Mesothelial cell of epicardium (in vitro differentiated cells): ENCODE measurements at places on chromosomes 2 and 18.

DNA sequence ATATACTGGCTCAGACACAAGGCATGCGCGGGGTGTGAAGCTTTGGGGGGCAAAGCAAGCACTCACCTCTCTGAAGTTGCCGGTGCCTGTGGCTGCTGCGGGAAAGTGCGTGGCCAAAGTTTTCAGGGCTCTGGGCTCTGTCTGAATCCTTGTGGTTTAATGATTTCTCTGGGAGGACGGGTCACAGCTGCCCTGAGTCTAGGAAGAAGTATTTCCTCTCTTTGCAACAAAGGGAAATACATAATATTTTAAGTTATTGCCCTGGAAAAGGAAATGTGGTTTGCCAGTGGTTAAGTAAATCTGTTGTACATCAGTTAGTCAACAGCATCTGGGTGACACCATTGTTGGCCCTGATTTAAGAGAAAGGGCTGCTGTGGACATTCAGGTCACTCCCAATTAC is 56.7 kb upstream of the ZDBF2 start:
- DNase-seq = no peak

- DNase-seq = no peak
Observed at GRCh38 chr2:50707196-50707595, 324.7 kb downstream of the NRXN1 start.

GRCh38 chr2:218557941-218558340 is 10.2 kb downstream of the USP37 start:
- no peak for DNase-seq

GRCh38 chr2:99780276-99780675 is 290.5 kb upstream of the REV1 start:
- DNase-seq = no peak

- no peak for DNase-seq
Observed at GRCh38 chr2:157789256-157789655, 86.9 kb downstream of the ACVR1 start.

GRCh38 chr2:183614799-183615435 is 490.7 kb downstream of the NUP35 start:
- DNase-seq = no peak

- DNase-seq = no peak
Observed at GRCh38 chr2:50509852-50510251, 522.1 kb downstream of the NRXN1 start.

- DNase-seq = no peak
Observed at GRCh38 chr2:109498906-109499305, 114.9 kb downstream of the SEPTIN10 start.

GRCh38 chr18:67977067-67977616 is 460.6 kb upstream of the DSEL start:
- DNase-seq = no peak

DNA sequence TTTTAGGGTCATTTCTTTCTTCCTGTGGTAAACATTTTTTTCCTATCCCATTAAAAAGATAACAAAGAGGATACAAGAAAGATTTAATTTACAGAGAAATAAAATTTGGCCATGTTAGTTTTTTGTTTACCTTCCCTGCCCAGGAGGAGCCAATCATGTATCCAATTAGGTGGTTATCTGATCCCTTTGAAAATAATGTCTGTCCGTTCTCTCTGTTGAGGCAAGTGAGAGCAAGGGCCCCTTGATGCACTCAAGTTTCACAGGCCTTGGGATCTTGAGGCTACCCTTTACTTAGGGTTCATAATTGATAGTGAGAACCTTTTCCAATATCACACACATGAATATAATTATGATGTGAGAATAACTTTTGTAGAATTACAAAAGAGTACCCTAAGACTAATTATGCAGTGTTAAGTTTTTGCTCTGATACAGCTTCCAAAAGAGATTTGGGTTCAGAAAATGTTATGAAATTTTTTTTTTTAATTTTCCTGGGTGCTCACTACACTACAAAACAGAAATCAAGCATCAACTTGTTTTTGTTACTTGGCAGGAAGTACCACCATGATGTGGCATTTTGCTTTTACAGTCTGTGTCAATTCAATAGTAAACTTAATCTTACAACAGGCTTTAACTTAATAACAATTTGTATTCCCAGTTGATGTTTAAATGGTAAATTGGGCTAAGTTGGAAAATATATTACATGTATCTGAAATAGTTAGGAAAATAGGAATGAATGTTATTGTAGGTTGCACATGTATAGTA is 42.0 kb downstream of the AFTPH start:
- DNase-seq = no peak

GRCh38 chr18:31057051-31057450 is 14.5 kb upstream of the DSC3 start:
- DNase-seq = no peak

- no peak for DNase-seq
Observed at GRCh38 chr2:132465917-132466316, 49.3 kb downstream of the GPR39 start.

GRCh38 chr2:68387408-68388350 is 22.6 kb downstream of the PLEK start:
- no peak for DNase-seq

GRCh38 chr2:53515435-53516332 is 251.9 kb upstream of the CHAC2 start:
- no peak for DNase-seq

- no peak for DNase-seq
Observed at GRCh38 chr2:10141736-10142639, 19.4 kb downstream of the RRM2 start.

DNA sequence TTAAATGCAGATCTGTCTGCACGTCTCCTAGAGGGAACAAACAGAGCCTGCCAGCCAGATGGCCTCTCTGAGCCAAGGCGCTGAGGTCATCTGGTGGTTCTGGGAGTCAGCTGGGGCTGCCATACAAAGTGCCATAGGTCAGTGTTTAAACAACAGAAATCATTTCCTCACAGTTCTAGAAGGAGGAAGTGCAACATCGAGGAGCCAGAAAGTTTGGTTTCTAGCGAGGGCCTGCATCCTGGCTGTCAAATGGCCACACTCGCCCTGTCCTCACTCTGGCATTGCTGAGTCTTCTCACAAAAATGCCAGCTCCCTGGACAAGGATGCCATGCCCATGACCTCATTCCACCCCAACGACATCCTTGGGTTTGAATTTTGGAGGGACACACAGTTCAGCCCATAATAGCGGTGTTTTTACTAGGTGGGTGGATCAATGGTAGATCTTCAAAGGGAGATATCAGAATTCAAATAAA is 59.6 kb downstream of the MYT1L start:
- DNase-seq = no peak

DNA sequence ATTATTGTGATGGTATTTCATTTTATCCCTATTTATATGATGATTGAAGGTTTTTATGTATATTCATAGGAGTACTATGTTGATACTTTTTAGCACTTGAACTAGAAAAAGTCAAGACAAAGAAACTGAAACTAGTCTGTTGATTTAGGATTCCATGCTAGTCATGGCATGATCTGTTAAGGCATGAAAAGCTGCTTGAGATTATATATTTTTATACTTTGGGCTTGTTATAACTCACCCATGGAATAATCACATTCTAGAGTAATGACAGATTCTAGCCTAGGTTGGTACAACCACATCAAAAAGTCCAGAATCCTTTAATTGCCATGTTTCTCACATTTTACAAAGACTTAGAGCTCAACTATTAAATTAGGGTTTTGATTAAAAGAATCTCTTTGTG is 472.6 kb upstream of the CELF4 start:
- DNase-seq = no peak

GRCh38 chr2:95525294-95526035 is 40.9 kb upstream of the TRIM43B start:
- no peak for DNase-seq

GRCh38 chr2:179946346-179946745 is 60.8 kb downstream of the CWC22 start:
- no peak for DNase-seq

- no peak for DNase-seq
Observed at GRCh38 chr2:108870069-108870644, 83.6 kb downstream of the CCDC138 start.

DNA sequence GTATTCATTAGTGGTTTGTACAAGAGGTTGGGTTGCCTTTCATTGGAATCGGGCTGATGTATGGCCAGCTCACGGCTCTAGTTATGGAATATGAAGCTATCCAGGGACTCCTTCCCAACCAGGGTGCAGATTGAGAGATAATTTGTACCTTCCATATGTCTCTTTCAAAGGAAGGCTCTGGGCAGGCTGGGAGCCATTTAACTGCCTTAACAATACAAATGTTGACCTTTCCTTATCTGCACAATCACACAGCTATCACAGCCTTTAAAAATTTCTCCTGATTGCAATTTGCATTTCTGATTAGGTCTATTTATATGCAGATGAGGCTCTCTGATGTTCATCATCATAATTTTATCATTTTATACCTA is 58.7 kb downstream of the MYO3B start:
- no peak for DNase-seq

- no peak for DNase-seq
Observed at GRCh38 chr2:190272457-190272842, 47.2 kb downstream of the HIBCH start.

- DNase-seq = no peak
Observed at GRCh38 chr2:177432703-177433102, 40.1 kb downstream of the AGPS start.

DNA sequence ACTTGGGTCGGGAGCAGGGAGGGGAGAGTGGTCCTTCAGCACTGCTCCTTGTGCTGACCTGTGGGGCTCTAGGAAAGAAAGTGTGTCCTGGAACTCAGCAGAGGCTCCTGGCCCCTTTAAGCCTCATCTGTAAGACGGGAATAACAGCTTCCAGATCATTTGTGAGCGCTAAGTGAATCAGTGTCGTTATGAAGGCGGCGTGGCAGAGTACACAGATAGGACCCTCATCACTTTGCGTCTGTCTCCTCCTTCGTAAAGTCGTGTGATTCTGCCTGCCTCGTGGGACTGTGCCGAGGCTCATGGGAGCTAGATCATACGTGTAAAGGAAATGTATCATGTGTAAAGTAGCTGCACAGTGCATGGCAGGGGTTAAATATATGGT is 18.6 kb downstream of the COLEC11 start:
- DNase-seq = no peak

DNA sequence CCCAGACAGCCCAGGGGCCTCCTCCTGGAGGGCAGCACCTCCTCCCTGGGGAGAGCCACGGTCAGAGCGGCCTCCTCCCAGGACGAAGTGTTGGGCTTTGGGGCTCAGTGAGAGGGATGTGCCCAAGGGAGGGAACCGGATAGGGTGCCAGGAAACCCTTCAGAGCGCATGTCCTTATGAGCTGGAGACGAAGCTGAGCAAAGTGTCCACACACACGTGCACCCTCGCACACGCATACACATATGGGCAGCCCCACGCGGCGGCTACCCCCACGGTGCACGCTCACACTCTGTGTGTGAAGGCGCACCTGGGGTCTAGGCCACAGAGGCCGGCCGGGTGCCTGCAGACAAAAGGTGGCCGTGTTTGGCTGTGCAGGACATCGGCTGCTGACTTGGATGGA is 106.1 kb upstream of the HDAC4 start:
- no peak for DNase-seq

DNA sequence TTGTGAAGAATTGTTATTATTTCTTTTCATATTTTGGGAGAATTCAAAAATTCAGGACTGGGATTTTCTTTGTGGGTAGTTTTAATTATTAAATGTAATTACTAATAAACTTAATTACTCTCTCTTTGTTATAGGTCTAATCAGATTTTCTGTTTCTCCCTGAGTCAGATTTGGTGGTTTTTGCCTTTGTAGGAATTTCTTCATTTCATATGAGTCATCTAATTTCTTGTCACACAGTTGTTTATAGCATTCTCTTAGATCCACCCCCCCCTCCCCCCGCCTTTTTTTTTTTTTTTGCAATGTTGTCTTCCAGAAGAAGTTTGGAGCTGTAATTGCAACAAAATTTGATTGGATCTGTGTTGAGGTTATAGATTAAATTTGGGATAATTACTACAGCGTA is 26.0 kb upstream of the GALR1 start:
- no peak for DNase-seq

DNA sequence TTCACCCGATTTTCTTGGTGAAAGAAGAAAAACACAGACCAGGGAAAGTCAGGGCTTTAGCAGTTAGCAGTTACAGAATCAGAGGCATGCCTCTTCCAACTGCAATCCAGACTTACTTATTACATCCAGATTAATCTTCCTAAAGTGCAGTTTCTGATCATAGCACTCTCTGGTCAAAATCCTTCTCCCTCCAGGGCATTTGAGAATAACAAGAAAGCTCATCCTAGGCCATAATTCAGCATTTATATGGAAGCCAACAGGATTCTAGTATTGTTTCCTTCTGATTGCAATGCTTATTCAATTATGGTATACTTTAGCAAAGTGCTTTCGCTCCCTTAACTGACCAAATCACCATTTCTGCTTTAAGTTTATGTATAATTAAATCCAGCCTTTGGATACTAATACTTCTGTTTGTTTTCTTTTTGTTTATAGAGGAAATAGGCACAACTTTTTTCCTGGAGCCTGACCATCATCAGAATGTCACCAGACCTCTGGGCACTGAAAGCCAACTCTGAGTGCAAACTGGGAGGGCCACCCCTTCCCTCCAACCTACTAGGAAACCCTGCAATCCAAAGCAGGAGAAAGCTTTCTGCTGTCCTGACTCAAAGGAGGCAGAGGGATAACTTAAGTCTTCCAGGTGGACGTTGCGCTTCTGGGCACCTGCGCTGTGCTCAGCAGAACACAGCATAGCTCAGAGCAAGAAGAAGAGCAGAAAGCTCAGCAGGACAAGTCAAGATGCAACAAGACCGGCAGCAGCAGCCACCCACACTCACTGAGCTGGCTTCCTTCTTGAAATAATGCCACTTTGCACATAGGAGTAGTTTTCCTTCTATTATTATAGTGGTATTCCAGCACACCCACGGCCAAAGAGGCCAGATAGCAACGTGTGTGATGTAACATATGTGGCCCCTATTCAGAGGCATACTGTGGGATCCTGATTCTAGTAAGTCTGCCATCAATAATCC is 99.3 kb downstream of the STK39 start:
- no peak for DNase-seq

DNA sequence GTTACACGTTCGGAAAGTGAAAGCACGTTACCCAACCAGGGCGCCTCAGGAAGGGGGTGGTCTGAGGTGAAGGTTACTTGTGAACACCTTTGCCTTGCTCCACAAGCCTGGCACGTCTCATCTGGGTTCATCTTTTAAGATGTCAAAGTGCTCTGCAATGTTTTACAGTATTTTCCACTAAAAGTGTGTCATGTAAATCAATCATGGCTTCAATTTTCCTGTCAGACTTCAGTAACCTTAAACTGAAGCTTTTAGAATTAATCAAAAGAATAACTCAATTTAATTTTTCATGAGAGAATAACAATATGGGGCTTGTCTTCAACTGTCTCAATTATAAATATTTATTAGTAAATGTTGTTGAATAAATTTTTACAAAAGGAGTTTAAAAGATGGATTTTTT is 93.3 kb upstream of the FANCL start:
- DNase-seq = no peak

- no peak for DNase-seq
Observed at GRCh38 chr2:196391149-196391479, 219.7 kb upstream of the STK17B start.

DNA sequence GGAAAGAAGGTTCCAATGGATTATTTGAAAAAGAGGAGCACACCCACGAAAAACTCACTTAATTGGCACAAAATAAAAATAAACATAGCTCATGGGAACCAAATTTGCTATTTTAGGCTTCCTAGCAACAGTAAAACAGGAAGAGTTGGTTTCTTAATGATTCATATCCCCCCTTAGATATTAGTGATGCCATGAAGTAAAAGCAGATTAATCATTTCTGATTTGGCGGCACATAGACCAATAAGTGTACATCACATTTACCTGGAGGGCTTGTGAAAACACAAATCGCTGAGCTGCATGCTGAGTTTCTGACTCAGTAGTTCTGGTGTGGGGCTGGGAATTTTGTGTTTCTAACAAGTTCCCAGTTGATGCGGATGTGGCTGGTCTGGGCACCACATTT is 260.4 kb downstream of the SLC4A3 start:
- DNase-seq = no peak

GRCh38 chr2:228532233-228532632 is 350.7 kb upstream of the SPHKAP start:
- DNase-seq = no peak
